ENCODE measurements at places on chromosomes 5 and 9. TPM values are rescaled to one million over a fixed set of nuclear protein-coding genes. Genes with fewer than 3 reads are reported as not detected.

GRCh38 chr5:68261569-68262065 lies 46.1 kb downstream of the PIK3R1 start:
- DNase-seq: no peak

GRCh38 chr9:113945784-113946183 lies 69.7 kb downstream of the ZNF618 start:
- DNase-seq: no peak

Gene PAM
- total RNA-seq: 67.6 TPM

- no peak for DNase-seq
Measured at GRCh38 chr9:13479096-13479495, 199.6 kb upstream of the MPDZ start.

- no peak for DNase-seq
Measured at GRCh38 chr9:14442956-14443355, 129.0 kb upstream of the NFIB start.

- DNase-seq: no peak
Measured at GRCh38 chr9:76292246-76292645, 102.0 kb downstream of the RFK start.

GRCh38 chr9:128034821-128035652 lies 32.1 kb downstream of the NAIF1 start:
- peak; percentile 83 for DNase-seq

Gene NNT
- 32.5 TPM for total RNA-seq
